ENCODE measurements at places on chromosomes 4 and X.

DNA sequence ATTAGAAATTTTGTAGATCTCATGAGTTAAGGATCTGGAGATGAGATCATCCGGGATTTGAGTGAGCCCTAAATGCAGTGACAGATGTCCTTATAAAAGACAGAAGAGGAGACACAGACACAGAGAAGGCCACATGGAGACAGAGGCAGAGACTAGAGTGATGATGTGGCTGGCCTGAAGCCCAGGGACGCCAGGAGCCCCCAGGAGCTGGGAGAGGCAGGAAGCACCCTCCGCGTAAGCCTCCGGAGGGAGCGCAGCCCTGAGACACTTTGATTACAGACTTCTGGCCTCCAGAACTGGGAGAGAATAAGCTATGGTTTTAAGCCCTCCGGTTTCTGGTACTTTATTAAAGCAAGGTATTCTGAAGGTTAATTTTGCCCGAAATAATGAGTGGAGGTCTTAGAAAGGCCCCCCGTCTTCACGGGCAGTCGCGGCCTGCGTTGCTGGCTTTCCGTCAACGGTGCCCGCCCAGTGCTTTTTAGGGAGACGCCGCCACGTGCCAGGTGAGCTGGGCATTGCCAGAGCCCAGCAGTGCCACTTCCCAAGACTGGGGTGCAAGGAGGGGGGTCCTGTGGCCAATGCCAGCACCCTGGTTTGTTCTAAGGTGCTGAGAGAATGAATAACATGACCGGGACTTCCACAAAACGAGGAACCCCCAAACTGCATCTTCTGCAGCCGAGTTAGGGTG, 8.1 kb downstream of the DHRSX start:
- DNase-seq = no peak

- no peak for DNase-seq
Observed at GRCh38 chr4:167595898-167596297, 361.6 kb upstream of the SPOCK3 start.

- no peak for DNase-seq
Observed at GRCh38 chr4:4719436-4719835, 140.0 kb upstream of the MSX1 start.

DNA sequence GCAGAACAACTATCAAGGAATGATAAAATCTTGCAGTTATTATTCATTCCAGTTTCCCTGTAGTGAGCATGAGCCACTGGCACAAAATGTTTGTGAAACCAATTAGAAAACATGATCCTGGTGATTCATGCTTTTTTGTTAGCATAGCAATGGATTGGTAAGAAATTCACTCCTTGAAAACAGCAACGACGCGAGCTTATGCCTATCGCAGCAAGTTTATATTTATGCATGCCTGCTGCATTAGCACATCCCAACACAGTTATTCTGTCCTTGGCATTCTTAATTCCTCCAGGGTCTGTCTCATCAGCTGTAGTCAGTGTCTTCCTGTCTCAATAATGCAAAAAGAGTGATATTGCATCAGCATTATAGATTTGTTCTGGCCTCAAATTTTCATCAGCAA, 975.9 kb downstream of the STIM2 start:
- DNase-seq = no peak

GRCh38 chr4:153804722-153805121, 15.8 kb upstream of the SFRP2 start:
- no peak for DNase-seq

DNA sequence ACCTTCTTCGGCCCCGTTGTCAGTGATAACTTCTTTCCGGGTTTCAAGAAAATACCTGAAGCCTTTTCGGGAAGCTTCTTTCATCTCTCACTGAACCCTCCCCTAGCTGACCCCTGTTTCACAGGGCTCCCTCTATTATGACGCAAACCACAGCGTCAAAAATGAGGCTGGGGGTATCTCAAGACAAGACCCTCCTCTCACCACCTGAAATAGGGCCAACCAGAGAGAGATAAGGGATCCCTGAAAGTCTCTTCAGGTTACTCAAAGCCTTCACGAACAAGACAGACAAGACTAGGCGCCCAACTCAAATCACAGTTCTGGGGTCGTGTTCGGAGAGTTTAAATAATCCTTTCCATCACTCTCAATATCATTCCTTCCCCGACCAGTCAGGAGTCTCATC, 1.2 kb downstream of the PHF8 start:
- no peak for DNase-seq

GRCh38 chr4:76606645-76607265, 171.7 kb downstream of the SHROOM3 start:
- no peak for DNase-seq

DNA sequence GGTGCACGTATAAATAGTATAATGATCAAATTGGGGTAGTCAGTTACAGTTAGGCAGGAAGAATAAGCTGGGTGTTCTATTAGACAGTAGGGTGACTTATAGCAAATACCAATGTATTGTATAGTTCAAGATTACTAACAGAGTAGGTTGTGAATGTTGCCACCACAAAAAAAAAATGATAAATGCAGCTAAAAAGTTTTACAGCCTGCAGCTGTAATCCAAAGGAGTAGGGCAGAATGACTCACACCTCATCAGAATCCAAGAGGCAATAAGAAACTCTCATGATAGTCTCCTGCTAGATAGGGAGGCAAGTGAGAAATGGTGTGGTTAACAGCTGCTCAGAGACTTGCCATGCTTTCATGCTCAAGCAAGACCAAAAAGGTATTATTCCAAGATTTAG, 19.6 kb upstream of the TCEAL4 start:
- no peak for DNase-seq

- DNase-seq = no peak
Observed at GRCh38 chr4:81376720-81377119, 95.0 kb downstream of the RASGEF1B start.

DNA sequence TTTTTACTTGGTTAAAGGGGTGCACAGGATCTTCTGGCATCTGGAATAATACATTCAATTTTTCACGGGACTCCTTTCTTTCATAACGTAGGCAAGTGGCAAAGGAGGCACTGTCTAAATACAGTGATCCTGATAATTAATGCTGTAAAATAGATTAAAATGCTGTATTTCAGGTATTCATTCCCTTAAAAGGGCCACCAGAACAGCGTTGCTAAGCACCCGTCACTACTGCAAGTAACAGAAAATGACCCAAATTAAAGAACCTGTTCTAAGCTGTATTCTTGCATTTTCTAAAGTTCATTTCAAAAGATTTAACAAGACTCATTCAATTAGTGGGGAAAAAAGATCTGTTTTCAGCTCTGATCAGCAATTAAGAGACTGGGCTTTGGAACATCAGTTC, 208.2 kb downstream of the TENM3 start:
- DNase-seq = no peak

DNA sequence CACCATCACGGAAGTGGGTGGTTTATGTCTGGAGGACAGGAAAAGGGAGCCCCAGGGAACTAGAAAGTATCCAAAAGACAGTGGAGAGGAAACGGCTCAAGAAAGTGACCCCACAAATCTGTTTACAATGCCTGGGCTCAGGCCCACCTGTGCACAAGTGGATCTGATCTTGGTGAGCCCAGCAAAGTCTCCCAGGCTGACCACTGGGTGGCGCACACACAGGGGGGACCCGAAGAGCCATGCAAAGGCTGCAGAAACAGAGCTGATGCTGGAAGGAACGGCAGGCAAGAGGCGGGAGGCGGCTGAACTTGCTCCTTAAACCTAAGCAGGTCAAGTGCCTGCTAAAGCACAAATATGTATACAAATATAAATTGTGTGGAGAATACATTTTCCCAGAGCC, 9.6 kb downstream of the HAUS7 start:
- peak; percentile 1 for DNase-seq

GRCh38 chr4:121838136-121838535, 14.5 kb upstream of the CCNA2 start:
- DNase-seq = no peak

DNA sequence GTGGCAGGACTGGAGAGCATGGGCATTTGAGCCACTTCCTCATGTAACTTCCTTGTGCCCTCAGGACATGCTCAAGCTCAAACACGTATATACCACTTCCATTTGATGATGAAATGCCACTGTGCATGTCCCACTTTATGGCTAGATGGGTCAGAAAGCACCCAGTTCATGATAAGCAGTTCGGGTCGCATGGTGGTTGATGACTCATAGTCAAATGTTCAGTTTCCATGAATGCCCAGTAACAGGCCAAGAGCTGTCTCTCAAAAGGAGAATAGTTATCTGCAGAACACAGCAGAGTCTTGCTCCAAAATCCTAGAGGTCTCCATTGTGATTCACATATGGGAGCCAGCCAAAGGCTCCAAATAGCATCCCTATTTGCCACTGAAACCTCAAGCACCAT, 48.9 kb upstream of the SPIN3 start:
- DNase-seq = no peak

All from effector CD8-positive, alpha-beta T cell (primary cell).